ENCODE measurements at places on chromosomes 2 and 18.

GRCh38 chr2:49714454-49714853 lies 560.1 kb upstream of the FSHR start:
- peak; percentile 13 for DNase-seq

GRCh38 chr2:24704692-24705091 lies 88.5 kb downstream of the PTRHD1 start:
- DNase-seq: no peak

- no peak for DNase-seq
Measured at GRCh38 chr2:168314236-168314635, 66.8 kb upstream of the STK39 start.

GRCh38 chr2:34305587-34305986 lies 706.5 kb upstream of the FAM98A start:
- DNase-seq: no peak

DNA sequence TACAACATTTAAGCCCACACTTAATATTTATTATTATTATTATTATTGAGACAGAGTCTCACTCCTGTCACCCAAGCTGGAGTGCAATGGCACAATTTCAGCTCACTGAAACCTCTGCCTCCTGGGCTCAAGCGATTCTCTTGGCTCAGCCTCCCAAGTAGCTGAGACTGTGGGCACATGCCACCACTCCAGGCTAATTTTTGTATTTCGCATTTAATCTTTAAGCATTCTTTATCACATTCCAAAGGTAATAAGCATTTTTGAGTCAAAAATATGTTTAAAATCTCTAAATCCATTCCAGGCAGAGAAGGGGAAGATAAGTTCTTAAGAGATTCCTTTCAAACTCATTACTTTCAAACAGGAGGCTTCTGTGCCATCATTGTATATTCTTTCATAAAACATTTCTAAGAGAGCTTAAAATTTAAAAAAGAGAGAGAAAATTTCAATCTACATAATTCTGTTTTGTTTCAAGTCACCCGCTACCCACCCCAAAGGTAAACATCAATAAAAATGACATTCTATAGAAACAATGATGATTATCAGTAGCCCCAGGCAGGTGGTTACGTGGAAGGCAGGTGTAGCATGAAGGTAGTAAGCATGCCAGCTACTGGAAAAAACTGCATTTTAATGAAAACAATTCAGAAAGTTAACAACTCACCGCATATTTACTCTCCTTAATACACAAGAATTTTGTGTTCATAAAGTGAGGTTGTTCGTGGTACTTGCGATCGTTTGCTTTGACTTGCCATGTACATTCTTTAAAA lies 84.4 kb upstream of the NARS1 start:
- no peak for DNase-seq

- peak; percentile 65 for DNase-seq
Measured at GRCh38 chr2:97662386-97662894, 1.4 kb downstream of the ACTR1B start.

GRCh38 chr2:215885536-215885935 lies 127.8 kb downstream of the MREG start:
- no peak for DNase-seq

- DNase-seq: no peak
Measured at GRCh38 chr2:24885221-24886125, 34.6 kb downstream of the ADCY3 start.

DNA sequence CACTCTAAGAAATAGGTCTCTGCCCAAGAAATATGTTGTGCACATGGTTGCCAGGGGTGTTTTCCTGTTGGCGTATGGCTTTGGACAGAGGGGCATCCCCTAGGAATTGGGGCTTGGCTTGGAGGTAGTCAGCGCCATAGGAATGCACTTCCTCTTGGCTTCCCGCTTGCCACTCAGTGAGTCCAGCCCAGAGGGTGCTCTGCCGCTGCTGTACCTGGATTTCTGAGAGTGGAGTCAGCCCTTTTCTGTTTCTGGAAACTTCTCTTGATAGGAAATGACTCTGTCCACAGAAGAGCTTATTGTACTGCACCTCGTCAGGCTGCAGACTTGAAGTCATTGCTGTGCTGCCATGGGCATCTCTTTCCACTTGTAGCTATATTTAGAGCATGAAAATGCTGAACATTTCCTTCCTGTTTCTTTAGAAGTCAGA lies 116.7 kb upstream of the MGAT5 start:
- DNase-seq: peak; percentile 29

GRCh38 chr2:128756365-128756717 lies 437.7 kb upstream of the HS6ST1 start:
- no peak for DNase-seq

DNA sequence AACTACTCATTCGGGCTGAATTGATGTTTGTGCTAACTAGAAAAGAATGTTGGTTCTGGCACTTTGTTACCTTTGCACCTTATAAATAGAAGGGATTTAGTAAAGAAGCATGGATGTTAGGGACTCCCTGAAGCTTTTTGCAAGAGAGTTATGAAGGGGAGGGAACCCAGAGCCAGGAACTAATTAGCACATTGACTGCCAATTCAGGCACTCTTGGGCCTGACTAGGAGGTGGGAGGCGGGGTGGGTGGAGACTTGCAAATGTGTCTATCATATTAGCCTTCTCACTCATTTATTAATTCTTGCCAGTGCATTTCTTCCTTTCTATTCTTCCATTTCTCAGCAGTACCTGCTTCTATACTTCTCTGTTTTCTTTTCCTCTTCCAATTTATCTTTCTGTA lies 1022.4 kb downstream of the TMEM182 start:
- no peak for DNase-seq

DNA sequence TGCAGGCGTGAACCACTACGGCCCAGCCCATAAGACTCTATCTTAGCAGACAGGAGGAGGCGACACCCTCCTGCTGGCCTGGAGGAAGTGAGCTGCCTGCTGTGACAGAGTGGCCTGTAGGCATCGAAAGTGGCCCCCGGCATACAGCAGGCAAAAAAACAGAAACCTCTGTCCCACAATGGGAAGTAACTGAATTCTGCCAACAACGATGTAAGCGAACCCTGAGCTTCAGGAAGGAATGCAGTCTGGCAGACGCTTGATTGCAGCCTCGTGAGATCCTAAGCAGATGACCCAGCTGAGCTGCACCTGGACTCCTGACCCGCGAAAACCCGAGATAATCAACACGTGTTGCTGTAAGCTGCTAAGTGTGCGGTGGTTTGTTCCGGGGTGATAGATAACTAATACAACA lies 13.6 kb downstream of the MRO start:
- DNase-seq: peak; percentile 64

- no peak for DNase-seq
Measured at GRCh38 chr2:40210968-40211353, 240.9 kb downstream of the SLC8A1 start.

DNA sequence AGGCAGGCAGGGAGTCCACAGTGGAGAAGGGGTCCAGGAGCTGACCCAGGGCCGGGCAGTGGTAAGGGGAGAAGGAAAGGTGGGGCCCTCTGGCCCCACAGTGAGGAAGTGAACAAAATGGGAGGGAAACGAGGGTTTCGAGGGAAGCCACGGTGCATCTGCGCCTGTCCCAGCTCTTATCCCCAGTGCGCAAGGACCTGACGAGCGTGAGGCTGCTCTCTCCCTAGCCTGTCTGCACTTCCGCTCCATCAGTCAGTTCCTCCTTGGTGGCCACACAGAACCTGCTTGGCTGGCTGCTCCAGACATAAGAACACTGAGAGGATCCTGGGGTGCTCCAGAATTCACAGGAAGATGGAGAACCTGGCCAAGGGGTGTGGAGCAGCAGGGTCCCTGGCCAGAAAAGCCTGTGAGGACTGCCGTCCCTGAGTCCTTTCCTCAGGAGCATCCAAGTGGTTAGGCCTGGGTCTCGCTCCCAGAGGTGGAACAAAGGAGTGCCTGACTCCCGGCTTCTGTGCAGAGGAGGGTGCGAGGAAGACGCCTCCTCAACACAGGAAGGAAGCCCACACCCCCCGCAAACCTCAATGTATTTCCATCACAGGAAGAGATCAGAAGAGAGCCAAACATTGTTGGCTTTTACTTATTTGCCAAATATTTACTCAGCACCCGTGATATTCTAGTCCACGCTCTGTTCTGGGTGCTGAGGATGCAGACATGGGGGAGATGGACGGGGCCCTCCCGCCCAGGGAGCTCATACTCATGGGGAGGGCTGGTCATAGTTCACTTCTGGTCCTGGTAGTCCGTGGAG lies 43.7 kb upstream of the SEMA4C start:
- no peak for DNase-seq

GRCh38 chr2:152594792-152595191 lies 122.5 kb downstream of the PRPF40A start:
- DNase-seq: no peak

DNA sequence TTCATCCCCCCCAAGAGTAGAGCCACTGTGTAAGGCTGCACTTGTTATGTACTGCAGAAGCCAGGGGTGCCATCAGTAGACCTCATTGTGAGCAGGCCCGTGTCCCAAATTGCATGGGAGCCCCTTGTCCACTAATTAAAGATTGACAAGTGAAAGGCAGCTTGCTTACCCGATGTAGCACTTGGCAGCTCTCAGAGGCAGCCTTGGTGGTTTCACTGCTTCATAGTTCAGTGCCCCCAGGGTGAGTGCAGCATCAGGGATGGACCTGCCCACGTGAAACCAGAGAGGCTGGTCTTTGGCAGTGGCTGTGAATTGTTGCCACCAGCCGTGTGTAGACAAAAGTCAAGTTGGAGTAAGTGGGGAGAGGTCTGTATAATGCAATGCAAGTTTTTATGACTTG lies 13.3 kb downstream of the TUBB6 start:
- DNase-seq: no peak

GRCh38 chr2:223834431-223834830 lies 3.0 kb downstream of the AP1S3 start:
- no peak for DNase-seq

DNA sequence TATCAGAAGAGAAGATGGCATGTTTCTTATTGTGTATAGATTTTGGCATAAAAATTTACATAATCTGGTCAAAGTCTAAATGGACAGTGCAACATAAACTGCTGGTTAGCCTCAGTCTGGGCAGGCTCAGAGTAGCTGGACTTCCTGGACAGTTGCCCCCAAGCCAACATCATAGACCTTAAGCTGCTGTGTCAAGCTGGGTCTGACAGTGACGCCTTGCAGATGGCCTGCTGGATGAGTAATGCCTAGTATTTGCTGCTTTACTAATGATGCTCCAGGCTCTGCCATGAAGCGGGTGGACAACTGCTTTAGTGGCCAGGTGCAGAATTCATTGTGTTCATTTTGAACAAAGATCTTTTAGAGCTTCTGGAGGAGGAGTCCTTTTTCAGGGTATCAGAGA lies 603.7 kb upstream of the ZEB2 start:
- DNase-seq: no peak

DNA sequence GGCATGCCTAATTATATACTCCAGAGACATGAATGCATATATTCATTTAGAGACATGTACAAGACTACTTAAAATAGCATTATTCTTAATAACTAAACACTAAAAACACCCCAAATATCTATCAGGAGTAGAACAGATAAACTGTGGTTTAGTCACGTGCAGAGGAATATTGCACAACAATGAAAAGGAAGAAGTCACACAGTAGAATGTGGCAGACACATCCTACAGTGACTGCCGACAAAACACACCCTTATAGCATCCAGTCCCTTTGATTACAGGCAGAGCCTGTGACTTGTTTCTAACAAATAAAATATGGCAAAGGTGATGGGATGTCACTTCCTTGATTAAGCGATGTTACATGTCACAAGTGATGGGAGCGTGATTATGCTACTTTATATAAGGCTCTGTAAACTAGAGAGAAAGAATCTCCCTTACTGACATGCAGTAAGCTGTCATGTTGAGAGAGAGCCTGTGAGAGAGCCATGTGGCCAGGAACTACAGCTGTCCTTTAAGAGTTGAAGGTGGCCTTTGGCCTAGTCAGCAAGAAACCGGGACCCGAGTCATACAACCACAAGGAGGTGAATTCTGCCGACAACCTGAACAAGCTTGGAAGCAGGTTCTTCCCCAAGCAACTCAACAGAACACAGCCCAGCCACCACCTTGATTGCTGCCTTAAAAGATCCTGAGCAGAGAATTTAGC lies 39.1 kb upstream of the LGALSL start:
- DNase-seq: no peak

- peak; percentile 44 for DNase-seq
Measured at GRCh38 chr2:222797871-222798270, 63.0 kb upstream of the ACSL3 start.

GRCh38 chr2:196924051-196924450 lies 2.5 kb downstream of the PGAP1 start:
- DNase-seq: no peak

DNA sequence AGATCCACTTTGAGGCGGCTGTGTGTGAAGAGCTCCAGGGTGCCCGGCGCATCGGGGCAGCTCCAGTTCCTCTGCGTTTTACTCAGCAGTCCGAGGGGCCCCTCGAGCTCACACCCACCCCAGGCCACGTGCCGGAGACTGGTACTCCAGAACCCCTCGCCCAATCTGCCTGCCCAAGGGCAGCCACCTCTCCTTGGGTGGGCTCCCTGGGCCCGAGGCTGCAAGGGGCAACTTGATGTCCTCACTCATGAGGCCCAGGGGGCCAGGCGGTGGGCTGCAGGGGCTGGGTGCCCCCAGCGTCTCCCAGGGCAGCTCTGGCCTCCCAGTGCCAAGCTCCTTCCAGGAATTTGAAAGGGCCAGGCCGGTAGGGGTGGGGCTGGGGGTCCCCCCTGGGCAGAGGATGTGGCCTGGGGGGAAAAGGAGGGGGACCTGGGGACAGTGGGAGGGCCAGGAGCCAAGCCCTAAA lies 16.7 kb downstream of the RAMP1 start:
- DNase-seq: no peak
